DMS53 (cell line): ENCODE measurements at places on chromosomes 1 and 21.

DNA sequence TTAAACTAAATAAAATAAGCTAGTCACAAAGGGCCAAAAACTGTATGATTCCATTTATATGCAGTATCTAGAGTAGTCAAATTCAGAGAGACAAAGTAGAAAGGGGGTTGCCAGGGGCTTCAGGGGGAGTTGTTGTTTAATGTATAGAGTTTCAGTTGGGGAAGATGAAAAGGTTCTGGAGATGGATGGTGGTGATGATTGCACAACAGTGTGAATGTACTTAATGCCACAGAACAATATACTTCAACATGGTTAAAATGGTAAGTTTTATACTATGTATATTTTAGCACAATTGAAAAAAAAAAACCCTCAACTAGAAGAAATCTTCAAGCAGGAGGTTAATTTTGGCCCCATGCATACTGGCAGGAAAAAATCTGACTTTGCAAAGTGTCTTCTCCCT lies 24.3 kb downstream of the VAV3 start:
- no peak for DNase-seq

DNA sequence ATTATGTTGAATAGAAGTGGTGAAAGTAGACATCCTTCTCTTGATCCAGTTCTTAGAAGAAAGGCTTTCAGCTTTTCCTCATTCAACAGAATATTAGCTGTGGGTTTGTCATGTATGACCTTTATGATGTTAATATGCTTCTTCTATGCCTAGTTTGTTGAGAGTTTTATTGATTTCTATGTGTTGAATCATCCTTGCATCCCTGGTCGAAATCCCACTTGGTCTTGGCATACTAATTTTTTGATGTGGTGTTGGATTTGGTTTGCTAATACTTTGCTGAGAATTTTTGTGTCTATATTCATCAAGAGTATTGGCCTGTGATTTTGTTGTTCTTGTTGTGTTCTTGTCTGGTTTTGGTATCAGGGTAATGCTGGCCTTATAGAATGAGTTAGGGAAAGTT lies 20.9 kb downstream of the CD55 start:
- no peak for DNase-seq

GRCh38 chr1:205843036-205843859 lies 6.7 kb downstream of the PM20D1 start:
- no peak for DNase-seq

DNA sequence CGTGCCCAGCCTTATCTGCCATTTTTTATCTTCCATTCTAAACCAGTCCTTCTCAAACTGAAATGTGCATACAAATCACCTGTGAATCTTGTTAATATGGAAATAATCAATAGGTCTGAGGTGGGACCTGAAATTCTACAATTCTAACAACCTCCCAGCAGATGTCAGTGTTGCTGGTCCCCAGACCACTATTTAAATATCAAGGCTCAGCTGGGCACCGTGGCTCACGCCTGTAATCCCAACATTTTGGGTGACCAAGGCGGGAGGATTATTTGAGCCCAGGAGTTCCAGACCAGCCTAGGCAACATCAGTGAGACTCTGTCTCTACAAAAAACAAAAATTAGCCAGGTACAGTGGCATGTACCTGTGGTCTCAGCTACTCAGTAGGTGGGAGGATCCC lies 4.1 kb downstream of the UQCRHL start:
- DNase-seq: peak; percentile 61

GRCh38 chr1:6545276-6546112 lies 8.8 kb downstream of the NOL9 start:
- DNase-seq: no peak

DNA sequence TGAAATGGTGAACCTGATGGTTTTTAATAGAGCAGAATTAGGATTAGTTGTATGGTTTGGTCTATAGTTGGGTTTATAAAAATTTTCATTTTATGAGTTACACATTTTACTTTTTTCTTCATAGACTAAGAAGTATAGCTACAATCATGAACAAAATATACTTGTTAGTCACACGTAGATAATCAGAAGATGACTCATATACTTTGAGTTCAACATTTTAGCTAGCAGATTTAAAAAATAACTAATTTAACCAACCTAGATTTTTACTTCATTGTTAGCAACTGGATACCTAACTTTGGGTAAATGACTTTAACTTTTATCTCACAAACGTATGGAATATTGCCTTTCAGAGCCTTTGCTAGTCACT lies 27.9 kb downstream of the MORC3 start:
- no peak for DNase-seq

DNA sequence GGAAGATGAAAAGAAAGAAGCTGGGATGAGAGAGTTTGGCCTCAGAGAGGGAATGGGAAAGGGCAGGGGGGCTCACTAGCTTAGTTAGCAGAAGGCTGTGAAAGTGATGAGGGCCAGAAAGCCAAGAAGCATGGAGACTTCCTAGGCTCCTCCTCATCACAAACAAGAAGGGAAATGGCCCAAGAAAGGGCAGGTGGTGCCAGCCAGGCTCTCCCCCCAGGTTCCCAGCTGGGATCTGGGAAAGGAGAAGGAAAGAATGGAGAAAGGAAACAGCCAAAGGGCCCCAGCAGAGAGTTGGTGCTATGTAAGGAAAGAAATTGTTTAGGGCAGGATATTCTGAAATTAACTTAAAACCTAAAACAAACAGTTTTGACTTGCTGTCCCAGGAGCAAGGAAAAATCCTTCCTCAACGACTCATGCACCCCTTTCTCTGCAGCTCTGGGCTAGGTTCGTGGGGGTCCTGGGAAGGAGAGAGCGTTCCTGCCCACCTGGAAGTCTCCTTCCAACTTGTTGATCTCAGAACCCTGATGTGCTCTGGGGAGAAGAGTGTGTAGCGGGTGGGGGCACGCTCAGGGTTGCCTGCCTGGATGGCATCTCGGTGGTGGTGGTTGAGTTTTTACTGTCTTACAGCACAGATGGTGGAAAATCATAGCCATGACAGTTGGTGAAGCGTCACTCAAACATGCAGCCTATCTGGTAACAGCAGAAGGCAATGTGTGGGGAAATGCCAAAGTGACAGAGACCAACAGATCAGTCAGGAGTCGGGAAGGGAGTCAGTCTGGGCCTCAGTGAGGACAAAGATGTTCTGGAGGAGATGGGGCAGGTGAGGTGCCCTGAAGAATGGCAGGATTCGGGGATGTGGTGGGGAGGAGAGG lies 147.3 kb downstream of the CLIC6 start:
- no peak for DNase-seq

DNA sequence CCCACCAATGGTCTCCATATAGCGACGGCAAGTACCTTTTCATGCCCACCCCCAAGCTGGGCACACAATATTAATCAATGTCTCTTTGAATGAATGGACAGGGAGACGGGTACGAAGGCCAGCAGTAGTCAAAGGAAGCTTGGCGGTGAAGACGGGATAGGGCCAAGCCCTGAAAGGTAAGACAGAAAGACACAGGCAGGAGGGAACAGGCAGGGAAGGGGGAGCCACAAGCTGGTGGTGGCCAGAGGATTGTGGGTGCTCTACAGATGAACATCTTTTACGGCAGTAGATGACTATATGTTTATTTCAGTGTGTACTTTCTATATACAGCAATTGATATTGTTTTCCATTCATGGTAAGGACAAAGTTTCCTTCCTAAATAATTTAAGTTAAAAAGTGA lies 16.3 kb downstream of the CAPZB start:
- no peak for DNase-seq
